ENCODE measurements at places on chromosomes 12 and 14.

GRCh38 chr14:77547512-77548180, 49.0 kb upstream of the ISM2 start:
- no peak for DNase-seq

- DNase-seq: peak; percentile 72
These were observed 48.1 kb upstream of the BCL11B start for GRCh38 chr14:99320105-99320572.

- DNase-seq: no peak
These were observed 185.7 kb downstream of the RIMBP2 start for GRCh38 chr12:130530429-130530828.

GRCh38 chr14:102139286-102140026, at the start of gene WDR20:
WDR20 (plus strand) TSS chr14:102139897; CDS start chr14:102139924, 27 bp downstream.
- DNase-seq: peak; percentile 98

DNA sequence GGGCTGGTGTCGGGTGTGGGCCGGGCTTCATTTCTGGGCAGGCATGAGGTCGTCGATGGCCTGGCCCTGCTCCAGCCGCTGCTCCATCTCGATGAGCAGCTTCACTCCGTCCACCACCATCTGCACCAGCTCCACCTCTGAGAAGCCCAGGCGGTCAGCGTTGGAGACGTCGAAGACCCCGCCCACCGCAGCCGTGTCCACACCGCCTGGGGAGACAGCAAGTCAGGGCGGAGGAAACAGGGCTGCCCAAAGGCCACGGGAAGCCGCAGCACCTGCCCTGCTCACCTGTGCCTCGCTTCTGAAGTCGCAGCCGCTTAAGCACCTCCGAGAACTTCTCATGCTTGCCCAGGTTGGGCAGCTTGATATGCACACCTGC, 2.8 kb downstream of the CKB start:
- DNase-seq: no peak

- DNase-seq: peak; percentile 77
These were observed 136.1 kb downstream of the FGD4 start for GRCh38 chr12:32535288-32535999.

- no peak for DNase-seq
These were observed 20.2 kb downstream of the GLRX5 start for GRCh38 chr14:95555053-95555452.

- no peak for DNase-seq
These were observed 25.2 kb downstream of the LTBP2 start for GRCh38 chr14:74586681-74587362.

- DNase-seq: no peak
These were observed 32.9 kb downstream of the RAB21 start for GRCh38 chr12:71787580-71787979.

- DNase-seq: no peak
These were observed 19.0 kb downstream of the TMEM19 start for GRCh38 chr12:71704920-71705319.

DNA sequence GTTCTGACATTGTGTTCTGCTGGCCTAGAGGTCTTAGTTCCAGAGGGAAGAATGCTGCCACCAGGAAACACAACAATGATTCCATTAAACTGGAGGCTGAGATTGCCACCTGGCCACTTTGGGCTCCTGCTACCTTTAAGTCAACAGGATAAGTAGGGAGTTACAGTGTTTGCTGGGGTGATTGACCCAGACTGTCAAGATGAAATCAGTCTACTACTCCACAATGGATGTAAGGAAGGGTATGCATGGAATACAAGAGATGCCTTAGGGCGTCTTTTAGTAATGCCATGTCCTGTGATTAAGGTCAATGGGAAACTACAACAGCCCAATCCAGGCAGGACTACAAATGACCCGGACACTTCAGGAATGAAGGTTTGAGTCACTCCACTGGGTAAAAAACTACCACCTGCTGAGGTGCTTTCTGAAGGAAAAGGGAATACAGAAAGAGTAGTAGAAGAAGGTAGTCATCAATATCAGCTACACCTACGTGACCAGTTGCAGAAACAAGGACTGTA, 852.6 kb downstream of the LRFN5 start:
- DNase-seq: no peak

DNA sequence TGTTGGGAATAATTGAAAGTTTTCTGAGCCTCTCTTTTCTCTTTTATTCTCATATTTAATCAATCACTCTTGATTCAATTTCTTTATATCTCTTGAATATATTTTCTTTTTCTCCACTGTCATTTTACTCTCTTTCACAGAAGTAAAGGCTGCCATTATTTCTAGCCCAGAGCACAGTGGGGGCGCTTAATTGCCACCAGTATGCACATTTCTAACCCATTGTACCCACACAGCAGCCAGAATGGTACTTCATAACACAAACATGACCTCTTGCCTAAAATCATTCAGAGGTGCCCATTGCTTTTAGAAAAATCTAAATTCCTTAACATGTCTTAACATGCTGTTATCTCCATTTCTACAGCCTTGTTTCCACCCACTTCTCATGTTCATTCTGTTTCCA, 190.2 kb upstream of the LMO3 start:
- no peak for DNase-seq

GRCh38 chr12:116320791-116321217, 43.3 kb upstream of the MED13L start:
- DNase-seq: no peak

DNA sequence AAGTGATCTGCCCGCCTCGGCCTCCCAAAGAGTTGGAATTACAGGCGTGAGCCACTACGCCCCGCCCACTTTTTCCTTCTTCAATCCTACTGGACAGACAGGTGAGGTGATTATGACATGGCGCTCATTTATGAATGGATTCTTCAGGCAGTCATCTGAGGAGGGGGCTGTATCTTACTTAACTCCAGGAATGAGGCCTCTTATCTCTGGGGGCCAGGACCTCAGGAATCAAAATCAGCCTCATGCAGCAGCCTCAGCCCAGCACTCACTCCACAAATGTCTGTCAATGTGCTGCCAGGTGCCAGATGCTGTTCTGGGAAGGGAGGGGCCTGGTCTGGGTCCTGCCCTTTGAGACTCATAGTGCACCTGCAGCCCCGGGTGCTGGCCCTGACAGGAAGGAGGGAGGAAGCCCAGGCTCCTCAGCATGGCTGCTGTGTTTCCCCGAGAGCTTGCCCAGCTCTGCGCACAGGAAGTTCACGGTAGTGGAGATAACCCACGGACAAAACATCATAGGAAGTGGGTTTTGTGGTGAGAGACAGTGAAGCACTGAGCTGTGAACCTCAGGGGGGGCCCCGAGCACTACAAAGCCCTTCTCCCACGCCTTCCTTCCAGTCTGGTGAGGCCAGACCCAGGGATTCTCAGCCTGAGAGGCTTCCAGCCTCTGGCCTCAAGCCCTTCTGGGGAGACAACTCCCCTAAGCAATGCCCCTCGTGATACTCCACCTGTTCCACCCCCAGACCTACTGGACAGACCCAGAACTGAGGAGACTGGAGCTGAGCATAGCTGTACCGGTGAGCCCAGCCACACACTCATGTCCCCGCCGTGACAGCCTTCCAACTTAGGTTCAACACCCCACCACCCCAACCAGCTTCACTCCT, 22.3 kb downstream of the GALNT6 start:
- DNase-seq: peak; percentile 58

GRCh38 chr14:86533834-86534233, 1003.9 kb downstream of the FLRT2 start:
- DNase-seq: no peak

DNA sequence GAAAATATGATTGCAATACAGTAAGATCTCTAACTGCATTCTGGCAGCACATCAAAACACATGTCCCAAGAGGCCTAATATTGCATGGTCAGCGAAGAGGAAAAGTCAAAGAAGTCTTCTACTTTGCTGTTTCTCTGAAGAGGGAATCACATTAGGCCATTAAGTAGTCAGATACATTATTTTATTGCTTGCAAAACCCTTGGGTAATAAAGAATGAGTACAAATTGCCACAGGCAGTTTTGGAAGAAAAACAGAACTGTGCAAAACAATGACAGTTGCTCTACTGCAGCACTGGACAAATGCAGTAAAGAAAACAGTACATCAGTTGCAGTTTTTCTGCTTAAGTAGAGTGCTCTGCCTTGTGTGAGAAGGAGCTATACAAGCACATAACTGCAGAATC, 211.9 kb downstream of the MED13L start:
- no peak for DNase-seq

DNA sequence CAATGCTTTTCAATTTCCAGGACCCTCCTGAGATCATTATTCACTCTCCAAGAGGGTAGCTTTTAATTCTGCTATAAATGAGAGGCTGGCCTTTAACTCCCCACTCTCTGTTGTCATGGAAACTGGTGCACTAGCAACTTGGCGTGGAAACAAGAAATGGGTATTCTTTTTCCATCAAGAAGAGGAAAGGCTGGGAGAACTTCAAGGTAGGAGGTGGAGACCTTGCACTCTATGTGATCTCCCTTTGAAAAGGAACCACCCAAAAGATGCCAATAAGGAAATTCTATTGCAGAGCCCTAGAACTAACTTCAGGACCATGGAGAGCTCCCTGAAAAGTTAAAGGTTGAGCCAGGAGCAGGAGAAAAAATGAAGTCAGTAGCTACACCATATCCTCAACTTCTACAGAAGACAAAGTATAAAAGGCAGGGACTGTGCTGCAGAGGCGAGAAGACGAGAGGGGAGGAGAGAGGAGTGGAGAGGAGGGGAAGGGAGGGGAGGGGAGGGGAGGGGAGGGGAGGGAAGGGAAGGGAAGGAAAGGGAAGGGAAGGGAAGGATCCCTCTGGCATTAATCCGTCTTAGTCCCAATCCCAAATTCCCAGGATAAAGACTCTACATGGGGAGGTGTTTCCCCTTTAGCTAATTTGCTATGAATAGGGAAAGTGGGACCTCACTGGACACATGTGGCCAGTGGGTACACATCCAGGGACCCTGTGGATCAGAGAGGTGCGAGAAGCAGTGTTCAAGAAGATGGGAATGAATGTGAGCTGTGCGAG, 46.7 kb upstream of the FICD start:
- peak; percentile 37 for DNase-seq

- DNase-seq: no peak
These were observed 120.8 kb downstream of the GLT1D1 start for GRCh38 chr12:128973883-128974681.

DNA sequence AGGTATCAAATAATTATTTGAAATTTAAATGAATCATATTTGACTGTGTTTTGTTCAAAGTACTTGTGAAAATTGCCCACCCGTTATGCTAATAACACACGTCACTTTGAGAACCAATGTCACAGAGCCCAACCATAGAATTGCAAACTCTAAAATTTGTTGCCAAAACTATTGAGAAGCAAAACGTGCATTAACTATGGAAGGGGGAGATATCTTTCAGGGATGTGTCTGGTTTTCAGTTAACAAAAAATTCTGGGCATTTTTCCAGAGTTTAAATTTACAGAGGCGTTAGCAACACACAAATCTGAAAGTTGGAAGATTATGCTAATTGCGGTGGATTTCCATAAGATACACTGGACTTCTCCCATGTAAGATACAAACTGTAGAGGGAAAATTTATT, 371.8 kb upstream of the E2F7 start:
- no peak for DNase-seq

DNA sequence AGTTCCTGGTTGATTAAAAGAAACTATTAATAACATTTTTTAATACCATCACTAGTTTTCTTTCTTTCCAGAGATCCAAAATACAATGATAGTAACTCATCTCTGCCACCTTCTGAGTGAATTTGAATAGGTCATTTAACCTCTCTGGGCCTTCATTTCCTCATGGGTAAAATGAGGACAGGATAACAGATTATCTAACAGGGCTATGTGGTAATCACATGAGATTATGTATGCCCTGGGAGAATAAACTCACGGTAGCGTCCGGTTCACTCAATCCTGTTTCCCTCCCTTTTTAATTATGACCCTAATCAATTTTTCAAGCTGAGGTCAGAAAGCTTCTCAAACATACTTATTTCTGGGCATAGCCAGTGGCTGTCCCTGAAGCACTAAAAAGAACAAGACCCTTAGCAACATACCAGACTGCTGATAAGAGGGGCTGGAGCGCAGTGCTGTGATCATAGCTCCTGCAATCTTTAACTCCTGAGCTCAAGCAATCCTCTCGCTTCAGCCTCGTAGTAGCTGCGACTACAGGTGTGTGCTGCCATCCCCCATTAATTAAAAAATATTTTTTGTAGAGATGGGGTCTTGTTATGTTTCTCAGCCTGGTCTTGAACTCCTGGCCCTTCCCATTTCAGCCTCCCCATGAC, 24.2 kb downstream of the ATXN2 start:
- DNase-seq: no peak

GRCh38 chr14:87940382-87940781, 52.6 kb downstream of the GALC start:
- no peak for DNase-seq

DNA sequence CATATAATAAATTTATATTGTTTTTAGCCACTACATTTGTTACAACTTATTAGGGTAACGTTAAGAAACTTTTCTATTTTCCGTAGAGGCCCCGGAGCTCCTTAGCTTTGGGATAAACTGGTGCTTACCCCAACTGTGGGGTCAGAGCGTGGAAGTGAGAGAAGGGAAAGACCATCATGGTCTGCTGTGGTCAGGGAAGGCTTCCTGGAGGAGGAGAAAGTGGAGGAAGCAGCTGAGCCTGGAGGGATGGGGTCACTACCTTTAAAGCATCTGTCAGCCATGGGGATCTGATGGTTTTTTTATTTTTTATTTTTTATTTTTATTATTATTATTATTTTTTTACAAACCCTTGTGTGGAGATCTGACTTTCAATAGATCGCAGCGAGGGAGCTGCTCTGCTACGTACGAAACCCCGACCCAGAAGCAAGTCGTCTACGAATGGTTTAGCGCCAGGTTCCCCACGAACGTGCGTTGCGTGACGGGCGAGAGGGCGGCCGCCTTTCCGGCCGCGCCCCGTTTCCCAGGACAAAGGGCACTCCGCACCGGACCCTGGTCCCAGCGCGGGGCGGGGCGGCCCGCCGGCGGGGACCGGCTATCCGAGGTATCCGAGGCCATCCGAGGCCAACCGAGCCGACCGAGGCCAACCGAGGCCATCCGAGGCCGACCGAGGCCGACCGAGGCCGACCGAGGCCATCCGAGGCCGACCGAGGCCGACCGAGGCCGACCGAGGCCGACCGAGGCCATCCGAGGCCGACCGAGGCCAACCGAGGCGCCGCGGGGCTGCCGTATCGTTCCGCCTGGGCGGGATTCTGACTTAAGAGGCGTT, 1101.2 kb upstream of the TMEM132C start:
- DNase-seq: peak; percentile 45

GRCh38 chr14:100652744-100653143, 65.5 kb upstream of the BEGAIN start:
- DNase-seq: no peak

- DNase-seq: no peak
These were observed 243.2 kb downstream of the SPTSSA start for GRCh38 chr14:34218881-34219280.

DNA sequence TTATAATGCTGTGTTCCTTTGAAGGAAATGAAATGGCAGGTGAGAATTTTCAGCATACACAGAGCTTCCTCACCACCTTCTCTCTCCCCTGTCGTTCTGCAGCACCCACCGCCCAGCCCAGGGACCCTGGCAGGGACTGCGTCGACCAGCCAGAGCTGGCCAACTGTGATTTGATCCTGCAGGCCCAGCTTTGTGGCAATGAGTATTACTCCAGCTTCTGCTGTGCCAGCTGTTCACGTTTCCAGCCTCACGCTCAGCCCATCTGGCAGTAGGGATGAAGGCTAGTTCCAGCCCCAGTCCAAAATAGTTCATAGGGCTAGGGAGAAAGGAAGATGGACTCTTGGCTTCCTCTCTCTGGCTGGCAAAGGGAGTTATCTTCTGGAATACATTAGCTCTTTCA, 35.1 kb downstream of the PAPLN start:
- no peak for DNase-seq

Data from urothelium cell line (cell line).